ENCODE measurements at places on chromosomes 6 and 20.

- no peak for DNase-seq
Measured at GRCh38 chr20:34271956-34272355, 30.7 kb downstream of the ASIP start.

- no peak for DNase-seq
Measured at GRCh38 chr6:659716-660581, 3.0 kb upstream of the HUS1B start.

DNA sequence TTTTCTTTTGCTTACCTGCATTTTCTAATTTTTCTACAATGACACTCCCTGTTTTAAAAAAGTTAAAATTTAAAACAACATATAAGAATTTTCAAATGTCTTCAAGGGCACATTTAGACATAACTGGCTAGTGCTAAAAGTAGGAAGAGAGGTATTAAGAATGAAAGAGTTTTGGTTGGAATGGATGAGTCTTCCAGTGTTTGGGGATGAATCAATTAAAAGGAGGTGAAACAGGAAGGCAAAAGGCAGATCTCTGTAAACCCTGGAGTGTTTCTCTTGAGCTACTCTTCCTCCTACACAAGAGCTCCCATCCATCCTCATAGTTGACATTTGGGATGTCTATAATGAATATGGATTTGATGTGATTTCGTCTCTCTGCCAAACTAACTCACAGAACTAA lies 238.5 kb upstream of the SUPT3H start:
- DNase-seq: no peak

DNA sequence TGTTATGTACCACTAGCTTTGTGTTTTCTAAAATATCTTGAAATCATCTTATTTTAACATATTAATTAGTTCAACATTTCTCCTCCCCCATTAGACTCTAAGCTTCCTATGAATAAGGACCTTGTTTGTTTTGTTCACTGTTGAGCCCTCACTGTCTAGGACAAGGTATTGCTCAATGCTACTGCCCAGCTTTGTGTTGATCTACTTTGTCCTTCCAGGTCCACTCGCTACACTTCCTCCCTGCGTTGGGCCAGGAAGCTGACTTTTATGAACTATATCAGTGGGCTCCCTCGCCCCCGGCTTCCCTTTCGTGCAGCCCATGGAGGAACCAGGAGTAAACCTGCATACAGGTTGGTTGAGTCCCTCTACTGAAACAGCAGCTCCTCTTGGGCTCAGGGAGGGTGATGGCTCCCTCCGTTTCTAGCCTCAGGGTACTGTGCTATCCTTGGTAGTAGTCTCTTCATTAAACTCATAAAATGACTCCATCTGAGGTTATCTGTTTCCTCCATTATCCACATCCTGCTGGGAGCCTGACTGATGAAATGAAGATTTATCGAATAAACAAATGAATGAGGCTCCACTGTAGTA lies 272.5 kb downstream of the CLIC5 start:
- no peak for DNase-seq

DNA sequence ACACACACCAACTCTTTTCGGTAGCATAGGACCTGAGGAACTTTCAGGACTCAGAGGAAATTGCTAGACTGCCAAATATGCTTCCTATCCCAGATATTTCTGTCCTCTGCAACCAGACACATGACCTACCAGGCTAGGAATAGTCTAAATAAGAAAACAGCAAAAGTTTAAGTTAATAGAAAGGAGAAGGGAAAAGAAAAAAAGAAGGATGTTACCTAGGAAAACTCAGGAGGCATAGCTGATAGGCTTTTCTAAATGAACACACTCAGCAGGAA lies 74.6 kb downstream of the MAP3K5 start:
- peak; percentile 29 for DNase-seq

DNA sequence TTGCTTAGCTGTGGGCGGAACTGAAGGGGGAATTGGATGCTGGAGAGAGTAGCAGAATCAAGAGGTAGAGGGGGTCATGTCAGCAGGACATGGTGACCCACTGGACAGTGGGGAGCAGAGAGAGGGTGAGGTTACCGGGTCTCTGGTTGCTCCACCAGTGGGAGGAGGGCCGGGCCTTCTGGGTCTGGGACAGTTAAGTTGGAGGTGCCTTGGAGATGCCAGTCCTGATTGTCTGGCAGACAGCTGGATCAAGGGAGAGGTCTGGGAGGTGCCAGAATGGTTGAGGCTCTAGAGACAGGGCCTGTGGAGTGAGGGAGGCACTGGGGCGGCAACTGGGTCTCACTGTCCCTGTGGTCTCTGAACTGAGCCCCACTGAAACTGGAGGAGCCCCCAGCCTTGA lies 24.6 kb downstream of the MANBAL start:
- no peak for DNase-seq

GRCh38 chr6:158819213-158819976 lies at the start of gene EZR:
Gene EZR (minus strand): TSS chr6:158819368. CDS start chr6:158818093, 1,275 bp downstream.
- DNase-seq: peak; percentile 76

DNA sequence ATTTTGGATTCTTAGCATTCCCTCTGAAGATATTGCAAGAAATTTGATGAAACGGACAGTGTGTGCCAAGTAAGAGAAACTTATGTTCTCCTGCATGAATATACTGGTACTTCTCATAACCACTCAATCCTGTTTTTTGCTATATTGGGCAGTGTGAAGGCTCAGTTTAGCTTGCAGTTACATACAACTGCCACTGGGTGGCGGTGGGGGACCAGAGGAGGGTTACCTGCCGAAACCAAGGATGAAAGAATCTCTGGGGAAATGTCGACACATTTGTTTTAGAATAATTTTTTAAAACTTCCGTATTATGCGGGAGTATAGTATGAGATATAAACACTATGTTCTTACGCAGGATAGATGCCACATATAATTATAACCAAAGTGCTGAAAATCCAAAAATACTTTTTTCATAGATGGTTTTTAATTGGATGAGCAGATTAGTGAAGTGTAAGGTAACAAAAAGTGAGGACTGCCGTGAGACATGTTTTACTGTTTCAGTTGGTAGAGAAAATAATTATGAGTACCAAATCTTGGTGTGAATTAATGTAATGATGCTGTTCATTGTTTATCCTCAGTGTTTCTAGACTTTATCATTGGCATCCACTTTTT lies 9.7 kb downstream of the TRMT11 start:
- DNase-seq: peak; percentile 62

GRCh38 chr6:47381036-47381435 lies 71.3 kb upstream of the TNFRSF21 start:
- DNase-seq: no peak

GRCh38 chr6:100464162-100464851 lies 414 bp downstream of the SIM1 start:
- DNase-seq: no peak

- DNase-seq: no peak
Measured at GRCh38 chr6:118981884-118982574, 47.1 kb upstream of the MCM9 start.

DNA sequence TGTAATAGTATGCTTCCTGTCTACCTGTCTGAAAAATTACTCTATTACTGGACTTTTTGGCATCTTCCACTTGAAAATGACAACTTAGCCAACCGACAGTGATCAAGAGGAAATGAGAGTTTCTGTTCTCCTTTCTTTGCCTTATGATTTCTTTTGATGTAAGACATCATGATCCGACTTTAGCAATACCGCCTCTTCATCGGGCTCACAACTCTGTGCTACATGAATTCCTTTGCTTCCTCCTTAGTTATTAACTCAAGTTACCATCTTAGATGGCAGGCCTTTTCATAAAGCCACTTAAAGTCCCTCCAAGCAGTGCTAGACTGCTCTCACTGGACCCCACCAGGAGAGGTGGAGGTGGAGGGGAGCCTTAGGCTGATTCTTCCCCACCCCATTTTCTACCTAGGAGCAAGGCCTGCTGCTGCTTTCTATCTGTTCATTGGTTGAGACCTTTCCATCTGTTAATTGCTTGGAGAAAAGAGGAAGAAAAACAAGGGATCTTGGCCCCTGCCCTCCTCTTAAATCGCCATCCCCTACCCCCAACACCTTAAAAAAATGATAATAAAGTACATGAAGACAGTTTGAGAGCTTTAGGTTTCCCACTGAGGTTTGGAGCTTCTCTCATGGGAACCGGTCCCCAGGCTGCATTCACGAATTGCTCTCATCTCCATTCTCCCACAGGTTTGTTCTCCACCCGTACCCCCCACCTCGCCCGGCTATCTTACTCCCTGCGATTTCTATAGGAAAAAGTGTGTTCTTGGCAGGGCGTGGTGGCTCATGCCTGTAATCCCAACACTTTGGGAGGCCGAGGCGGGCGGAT lies 21.6 kb upstream of the MCM3 start:
- DNase-seq: no peak

GRCh38 chr20:63968928-63969760 lies 586 bp downstream of the ZNF512B start:
- DNase-seq: no peak

- DNase-seq: no peak
Measured at GRCh38 chr20:12936020-12936419, 72.8 kb upstream of the SPTLC3 start.

- no peak for DNase-seq
Measured at GRCh38 chr6:4506792-4507191, 269.4 kb upstream of the CDYL start.

- DNase-seq: no peak
Measured at GRCh38 chr6:88455317-88455716, 289.2 kb upstream of the CNR1 start.

DNA sequence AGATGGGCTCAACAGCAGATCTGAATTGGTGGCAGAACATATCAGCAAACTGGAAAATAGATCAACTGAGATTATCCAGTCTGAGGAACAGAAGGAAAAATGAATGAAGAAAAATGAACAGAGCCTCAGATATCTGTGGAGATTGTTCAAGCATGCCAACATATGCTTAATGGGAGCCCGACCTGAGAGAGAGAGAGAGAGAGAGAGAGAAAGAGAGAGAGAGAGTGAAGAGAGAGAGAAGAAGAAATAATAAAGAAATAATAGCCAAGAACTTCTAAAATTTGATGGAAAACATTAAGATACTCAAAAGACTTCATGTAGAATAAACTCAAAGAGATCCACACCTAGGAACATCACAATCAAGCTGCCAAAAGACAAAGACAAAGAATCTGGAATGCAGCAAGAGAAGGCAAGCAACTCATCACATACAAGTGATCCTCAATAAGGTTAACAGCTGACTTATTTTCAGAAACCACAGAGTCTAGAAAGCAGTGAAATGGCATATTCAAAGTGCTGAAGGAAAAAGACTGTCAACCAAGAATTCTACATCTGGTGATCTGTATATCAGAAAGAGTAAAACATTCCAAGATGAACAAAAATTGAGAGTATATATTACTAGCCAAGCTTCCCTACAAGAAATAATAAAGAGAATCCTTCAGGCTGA lies 97.2 kb downstream of the MYLK4 start:
- no peak for DNase-seq

DNA sequence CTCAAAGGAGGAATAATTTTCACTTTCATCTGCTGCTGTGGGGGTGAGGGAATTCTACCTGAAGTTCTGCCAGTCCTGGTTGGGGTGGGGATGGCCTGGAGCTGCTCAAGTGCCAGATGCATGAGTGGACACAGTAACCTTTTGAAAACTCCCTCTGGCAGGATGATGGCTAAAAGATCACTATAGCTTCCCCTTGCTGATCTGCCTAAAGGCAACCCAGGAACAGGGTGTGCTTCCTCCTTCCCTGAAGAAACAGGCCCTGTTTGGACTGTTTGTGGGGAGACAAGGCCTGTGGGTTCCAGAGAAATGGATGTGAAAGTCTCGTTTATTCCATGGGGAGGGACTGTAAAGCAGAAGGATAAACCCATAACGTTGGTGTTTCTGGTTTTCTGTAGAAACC lies 176.9 kb downstream of the DTNBP1 start:
- no peak for DNase-seq

DNA sequence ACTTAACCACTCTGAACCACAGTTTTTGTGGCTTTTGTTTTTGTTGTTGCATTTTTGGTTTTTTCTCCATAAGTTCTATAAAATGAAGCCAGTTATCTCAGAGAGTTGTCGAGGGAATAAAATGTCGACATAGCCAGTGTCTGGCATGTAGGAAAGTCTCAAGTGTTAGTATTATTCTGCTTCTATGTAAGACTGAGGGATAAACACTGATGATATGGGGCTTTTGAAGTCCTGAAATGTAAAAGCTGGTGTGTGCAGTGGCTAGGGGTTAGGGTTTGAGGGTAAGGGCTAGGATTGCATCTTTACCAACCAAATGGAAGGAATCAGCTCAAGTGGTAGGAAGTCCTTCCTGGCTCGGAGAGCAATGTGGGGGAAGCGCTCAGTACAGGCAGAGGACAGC lies 59.2 kb downstream of the DAAM2 start:
- DNase-seq: no peak

- DNase-seq: no peak
Measured at GRCh38 chr20:48648482-48649051, 179.2 kb downstream of the PREX1 start.

DNA sequence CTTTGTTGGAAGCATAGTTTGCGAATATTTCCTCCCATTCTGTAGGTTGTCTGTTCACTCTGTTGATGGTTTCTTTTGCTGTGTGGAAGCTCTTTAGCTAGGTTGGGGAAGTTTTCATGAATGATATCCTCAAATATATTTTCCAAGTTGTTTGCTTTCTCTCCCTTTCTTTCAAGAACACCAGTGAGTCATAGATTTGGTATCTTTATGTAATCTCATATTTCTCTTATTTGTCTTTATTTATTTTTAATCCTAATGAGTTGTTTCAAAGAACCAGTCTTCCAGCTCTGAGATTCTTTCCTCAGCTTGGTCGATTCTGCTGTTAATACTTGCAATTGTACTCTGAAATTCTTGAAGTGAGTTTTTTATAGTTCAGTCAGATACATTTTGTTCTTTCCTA lies 628.0 kb upstream of the ID4 start:
- no peak for DNase-seq

DNA sequence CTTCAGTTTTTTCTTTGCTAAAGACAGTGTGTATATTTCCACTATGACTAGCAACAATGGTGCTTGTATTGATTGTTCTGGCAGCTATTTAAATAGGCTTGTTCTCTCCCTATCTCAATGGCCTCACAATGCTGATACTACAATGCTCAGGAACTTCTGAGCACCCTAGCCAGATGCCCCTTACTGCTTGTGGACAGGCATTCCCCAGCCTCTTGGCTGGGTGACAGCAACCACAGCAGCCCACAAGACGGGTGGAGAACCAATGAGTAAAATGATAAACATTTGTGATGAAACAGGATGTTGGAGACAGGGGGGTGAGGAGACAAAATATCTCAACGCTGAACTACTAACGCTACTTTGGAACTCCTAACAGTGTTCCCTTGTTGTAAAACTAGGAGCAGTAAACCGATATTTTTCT lies 42.3 kb downstream of the HIVEP2 start:
- no peak for DNase-seq

GRCh38 chr6:15399641-15400470 lies 154.0 kb downstream of the JARID2 start:
- peak; percentile 88 for DNase-seq

- no peak for DNase-seq
Measured at GRCh38 chr6:4509506-4509905, 266.7 kb upstream of the CDYL start.

DNA sequence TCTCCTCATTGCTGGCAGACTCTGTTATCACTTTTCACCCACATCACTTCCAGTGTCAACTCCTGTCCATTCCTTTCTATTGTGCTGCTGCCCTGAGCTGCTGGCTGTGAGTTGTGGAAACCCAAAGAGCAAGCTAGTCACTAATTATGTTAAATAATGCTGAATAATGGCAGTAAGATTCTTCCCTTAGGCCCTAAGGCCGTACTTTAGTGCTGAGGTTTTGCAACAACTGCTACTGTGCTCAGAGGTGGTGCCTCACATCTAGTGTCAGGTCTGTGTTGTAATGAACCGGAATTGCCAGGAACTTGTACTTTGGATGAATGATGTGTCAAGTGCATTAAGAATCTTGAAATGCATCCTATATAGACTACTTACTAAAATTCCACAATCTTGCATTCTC lies 372.2 kb upstream of the RNF217 start:
- no peak for DNase-seq
